Thoracic aorta endothelial cell (primary cell): ENCODE measurements at places on chromosomes 5 and 9. TPM values are rescaled to one million over a fixed set of nuclear protein-coding genes. Genes with fewer than 3 reads are reported as not detected.

Gene S100Z
- not detected in 2 replicates for total RNA-seq

Gene CAMK4
- total RNA-seq = 0.93 and 2.6 TPM in 2 replicates

Gene TICAM2
- 1.7 and 3.4 TPM in 2 replicates for total RNA-seq

Gene ZNF658
- 5.5 and 6.1 TPM in 2 replicates for total RNA-seq

Gene CETN3
- 12.0 and 17.5 TPM in 2 replicates for total RNA-seq

Gene LRRC14B
- not detected in 2 replicates for total RNA-seq

Gene ALDH1A1
- 57.0 and 116 TPM in 2 replicates for total RNA-seq

Gene RLN1
- total RNA-seq = not detected in 2 replicates

Gene SLC34A1
- total RNA-seq = not detected in 2 replicates

Gene CCDC152
- total RNA-seq = 3.7 and 4.0 TPM in 2 replicates

Gene SLC34A3
- total RNA-seq = not detected in 2 replicates

Gene HMCN2
- total RNA-seq = under 0.01 and 0.07 TPM in 2 replicates

Gene PBX3
- total RNA-seq = 30.4 and 36.0 TPM in 2 replicates

Gene PTGER4
- total RNA-seq = 94.7 and 114 TPM in 2 replicates

Gene NUTM2F
- not detected in 2 replicates for total RNA-seq

Gene LCN15
- total RNA-seq = not detected in 2 replicates

Gene PCDHB14
- 0.14 and 0.53 TPM in 2 replicates for total RNA-seq

Gene SLC46A2
- total RNA-seq = not detected in 2 replicates

Gene HRH2
- 1.7 TPM in 1 of 2 replicates, not detected in the other for total RNA-seq

Gene LYSMD3
- 31.8 and 42.3 TPM in 2 replicates for total RNA-seq

Gene WWC1
- total RNA-seq = 0.27 and 0.72 TPM in 2 replicates

Gene ERAP2
- total RNA-seq = 94.0 and 129 TPM in 2 replicates

Gene NEUROG1
- total RNA-seq = not detected in 2 replicates

Gene CCDC171
- total RNA-seq = 2.1 and 2.9 TPM in 2 replicates

Gene IL9
- total RNA-seq = not detected in 2 replicates

Gene GKAP1
- 1.9 and 5.4 TPM in 2 replicates for total RNA-seq

Gene SH2D3C
- 39.9 and 61.7 TPM in 2 replicates for total RNA-seq

Gene ASPN
- under 0.01 TPM in 1 of 2 replicates, not detected in the other for total RNA-seq

Gene RNF224
- 0.07 TPM in 1 of 2 replicates, not detected in the other for total RNA-seq

Gene SLCO4C1
- total RNA-seq = under 0.01 TPM in 1 of 2 replicates, not detected in the other

Gene EGFLAM
- 0.29 and 1.7 TPM in 2 replicates for total RNA-seq

Gene CYSRT1
- total RNA-seq = 0.27 and 0.29 TPM in 2 replicates

Gene IFNA13
- not detected in 2 replicates for total RNA-seq

Gene FAXDC2
- 3.6 and 4.1 TPM in 2 replicates for total RNA-seq

Gene SPATA31A3
- not detected in 2 replicates for total RNA-seq

Gene TAF11L10
- not detected in 2 replicates for total RNA-seq

Gene NR3C1
- 35.9 and 41.4 TPM in 2 replicates for total RNA-seq

Gene LRRC70
- total RNA-seq = 42.6 and 45.2 TPM in 2 replicates

Gene PURA
- 19.4 and 20.3 TPM in 2 replicates for total RNA-seq

Gene FKTN
- 49.6 and 64.0 TPM in 2 replicates for total RNA-seq

Gene C9
- 0.07 and 0.13 TPM in 2 replicates for total RNA-seq

Gene BHMT2
- 0.13 and 0.22 TPM in 2 replicates for total RNA-seq

Gene INIP
- total RNA-seq = 27.9 and 29.3 TPM in 2 replicates

Gene EMB
- 0.07 and 0.13 TPM in 2 replicates for total RNA-seq

Gene BTNL3
- not detected in 2 replicates for total RNA-seq

Gene ANKRD33B
- total RNA-seq = 6.0 and 6.4 TPM in 2 replicates
